ENCODE measurements at places on chromosomes 12 and 14.

DNA sequence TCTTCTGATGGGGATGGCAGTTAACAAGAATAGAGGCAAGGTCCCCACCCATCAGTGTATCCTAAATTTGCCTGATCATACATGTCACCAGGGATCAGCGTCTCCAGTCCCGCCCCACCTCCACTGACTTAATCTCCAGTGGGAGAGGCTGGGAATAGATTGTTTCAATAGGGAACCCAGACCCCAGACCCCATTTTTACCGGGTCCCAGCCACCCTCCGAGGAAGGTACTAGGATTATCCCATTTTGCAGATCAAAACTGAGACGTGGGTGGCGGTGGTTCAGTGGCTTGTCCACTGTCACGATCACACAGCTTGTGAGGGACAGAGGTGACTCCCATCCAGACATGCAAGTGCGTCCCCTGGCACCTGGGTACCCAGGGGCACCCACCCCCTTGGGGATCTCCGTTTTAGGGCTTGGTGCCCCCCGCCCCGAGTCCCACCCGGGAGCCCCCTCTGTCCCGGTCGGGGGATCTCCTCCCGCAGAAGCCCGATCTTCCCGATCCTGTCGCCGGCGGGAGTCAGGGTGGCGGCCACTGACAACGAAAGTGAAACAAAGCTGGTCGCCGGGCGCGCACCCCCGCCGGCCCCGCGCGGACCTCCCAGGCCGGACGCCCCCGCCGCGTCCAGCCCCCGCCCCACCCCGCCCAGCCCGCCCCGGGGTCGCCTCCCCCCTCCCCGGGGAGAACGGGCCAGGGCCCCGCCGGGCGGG lies 523 bp downstream of the WSB2 start:
- DNase-seq: no peak

GRCh38 chr12:12896260-12896659 lies 4.9 kb downstream of the GPRC5A start:
- DNase-seq: no peak

- DNase-seq: no peak
Measured at GRCh38 chr14:29274890-29275596, 508.5 kb downstream of the FOXG1 start.

DNA sequence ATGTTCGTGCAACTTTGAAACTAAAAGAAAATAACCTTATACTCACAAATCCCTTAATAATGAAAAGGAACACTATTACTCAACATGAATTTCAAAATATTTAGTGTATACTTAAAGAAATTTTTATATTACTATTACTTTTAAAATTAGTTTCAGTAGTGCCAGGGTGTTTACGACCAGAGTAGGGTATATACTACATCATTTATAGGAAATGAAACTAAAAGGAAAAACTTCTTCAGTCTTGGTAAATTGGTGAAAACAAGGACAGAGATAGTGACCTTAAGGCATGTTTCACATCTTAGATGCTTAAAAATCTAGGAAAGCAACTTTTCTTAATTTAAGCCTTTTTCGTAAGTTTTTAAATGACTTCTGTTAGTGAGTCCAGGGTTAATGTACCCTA lies 4.5 kb downstream of the USP15 start:
- no peak for DNase-seq

DNA sequence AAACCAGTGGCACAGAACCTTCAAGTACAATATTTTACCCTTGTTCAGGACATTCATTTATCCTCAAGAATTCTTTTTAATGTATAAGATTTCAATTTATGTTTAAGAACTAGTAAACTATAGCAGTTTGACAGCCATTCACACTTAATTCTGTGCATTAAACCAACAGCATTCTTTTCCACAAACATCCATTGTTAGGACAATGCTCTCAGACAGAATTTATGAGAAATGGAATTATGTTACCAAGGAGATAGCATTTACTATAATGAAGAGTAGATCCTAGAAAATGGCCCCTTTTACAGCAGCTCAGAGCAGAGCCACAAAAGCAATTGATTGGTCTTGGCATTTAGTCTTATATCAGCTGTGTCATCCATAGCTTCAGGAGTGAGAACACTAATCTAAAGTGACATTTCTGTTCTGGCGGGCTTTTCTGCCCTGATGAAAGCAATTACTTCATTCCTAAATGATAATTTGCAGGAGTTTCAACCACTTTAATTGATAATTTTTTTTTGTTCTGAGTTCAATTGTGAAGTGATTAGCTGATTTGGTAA lies 268.9 kb downstream of the NPAS3 start:
- no peak for DNase-seq

DNA sequence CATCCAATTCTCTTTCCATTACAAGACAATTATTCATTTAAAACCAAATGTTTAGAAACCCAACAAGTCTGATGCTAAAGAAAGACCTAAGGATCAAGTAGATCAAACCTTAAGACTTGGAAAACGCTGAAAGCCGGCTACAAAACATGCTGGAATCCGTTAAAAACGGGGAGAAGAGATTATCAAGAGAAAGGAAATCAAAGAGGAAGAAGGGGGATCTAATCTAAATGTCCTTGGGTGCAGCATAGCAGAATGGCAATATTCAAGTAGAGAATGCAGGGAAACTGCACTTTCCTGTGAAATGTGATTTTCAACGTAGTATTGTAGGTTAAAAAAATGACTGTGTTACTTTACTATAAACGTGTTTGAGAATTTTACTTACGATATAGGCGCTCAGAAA lies 1.3 kb downstream of the PPP1R13B start:
- no peak for DNase-seq

DNA sequence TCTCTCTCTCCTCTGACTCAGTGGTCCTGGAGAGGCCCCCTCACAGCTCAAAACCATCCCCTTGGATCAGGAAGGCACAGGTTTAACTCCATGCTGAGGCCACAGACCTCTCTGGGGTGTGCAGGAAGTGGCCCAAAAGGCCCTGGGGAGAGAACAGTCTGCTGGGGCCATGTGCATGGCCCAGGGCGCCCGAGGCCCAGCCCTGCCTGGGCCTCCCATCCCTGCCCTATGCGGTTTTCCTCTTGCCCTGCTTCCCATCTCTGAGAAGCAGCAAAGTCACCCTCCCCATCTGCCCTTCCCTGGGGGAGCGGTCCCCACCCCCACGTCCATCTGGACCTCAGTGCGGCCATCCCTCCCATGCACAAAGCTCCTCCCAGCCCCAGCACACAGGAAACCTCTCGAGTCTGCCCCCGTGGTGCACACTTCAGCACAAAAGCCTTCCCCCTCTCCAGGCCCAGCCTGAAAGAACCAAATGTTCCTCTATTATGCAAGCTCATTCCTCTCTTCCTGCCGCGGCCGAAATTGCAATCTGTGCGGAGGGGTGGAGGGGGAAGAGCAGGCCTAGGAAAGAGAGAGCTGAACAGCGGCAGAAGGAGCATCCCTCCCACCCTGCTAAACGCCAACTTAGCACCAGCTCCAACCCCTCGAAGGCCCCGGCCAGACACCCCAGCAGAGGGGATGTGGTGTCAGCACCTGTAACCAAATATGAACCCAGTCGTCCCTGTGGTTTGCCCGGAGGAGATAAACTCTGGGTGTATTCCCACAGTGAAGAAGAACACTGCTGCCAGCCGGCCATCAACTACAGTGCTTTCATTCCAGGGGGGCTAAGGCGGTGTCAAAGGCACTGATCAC lies 108.5 kb downstream of the SCARB1 start:
- DNase-seq: no peak

GRCh38 chr12:9636150-9636850 lies 28.6 kb upstream of the KLRB1 start:
- DNase-seq: no peak

DNA sequence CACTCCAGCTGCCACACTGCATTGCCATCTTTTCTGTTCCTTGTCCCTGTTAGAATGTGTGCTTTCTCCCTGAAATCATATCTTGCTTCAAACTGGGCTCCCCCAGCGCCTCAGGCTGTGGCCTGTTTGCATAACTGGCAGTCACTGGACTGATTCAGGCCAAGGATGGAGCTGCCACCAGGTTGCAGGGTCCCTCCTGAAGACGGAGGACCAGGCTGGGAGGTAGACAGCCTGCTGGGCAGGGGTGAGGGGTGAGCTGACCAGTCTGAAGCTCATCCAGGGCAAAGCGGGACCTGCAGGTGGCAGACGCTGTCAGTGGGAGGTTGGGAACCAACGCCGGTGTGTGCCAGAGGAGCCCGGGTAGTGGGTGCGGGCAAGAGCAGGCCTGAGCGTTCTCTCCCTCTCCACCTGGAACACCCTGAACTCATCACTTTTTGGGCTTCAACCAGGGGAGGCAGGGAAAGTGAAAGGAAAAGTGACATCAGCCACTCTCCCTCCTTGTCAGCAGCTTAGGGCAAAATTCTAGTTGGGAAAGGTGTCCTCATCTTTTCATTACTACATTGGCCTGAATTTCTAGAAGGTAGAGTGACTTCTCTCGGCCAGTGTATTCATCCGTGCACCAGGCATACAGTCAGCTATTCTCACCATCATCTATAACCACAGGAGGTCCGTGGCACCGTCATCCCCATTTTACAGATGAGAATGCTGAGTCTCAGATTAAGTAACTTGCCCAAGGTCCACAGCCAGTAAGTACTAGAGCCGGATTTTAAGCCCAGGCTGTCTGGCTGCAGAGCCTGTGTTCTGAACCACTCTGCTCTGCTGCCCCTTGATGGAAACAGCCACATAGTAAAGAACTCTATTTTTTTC lies 219.1 kb downstream of the SLC41A2 start:
- no peak for DNase-seq

DNA sequence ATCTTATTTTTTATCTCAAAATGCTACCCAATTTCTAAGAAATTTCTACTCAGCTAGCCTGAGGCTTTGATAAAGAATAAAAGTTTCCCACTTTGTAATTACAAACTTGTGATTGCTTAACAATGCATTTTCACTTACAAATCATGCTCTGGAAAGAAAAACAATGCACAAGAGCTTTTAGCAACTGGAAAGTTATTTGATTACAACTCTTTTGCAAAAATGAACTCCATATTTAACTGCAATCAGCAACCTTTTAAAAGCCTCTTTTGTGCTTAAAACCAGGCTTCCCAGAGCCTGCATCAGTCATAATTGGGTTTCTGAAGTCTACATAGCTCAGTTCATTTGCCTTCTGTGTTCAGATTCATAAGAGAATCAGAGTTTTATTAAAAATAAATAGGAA lies 395.2 kb downstream of the PAWR start:
- no peak for DNase-seq

- no peak for DNase-seq
Measured at GRCh38 chr14:39617537-39617936, 185.3 kb upstream of the FBXO33 start.

DNA sequence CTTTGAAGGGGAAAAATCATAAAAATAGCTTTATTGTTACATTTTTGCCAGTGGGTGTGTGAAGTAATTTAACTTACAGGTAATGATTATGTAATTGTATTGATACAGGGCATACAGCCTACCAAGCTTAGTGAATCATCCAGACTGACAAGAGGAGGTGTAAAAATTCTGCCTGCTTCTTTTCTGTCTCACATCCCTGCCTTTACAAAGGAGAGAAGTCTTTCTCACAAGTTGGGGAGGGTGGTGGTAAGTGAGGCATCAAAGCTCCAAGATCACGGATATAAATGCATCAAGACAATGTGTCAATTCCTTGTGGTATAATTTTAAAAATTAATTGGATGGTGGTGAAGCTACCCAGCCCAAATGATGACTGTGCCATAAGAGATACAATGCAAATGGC lies 39.0 kb upstream of the G2E3 start:
- no peak for DNase-seq

DNA sequence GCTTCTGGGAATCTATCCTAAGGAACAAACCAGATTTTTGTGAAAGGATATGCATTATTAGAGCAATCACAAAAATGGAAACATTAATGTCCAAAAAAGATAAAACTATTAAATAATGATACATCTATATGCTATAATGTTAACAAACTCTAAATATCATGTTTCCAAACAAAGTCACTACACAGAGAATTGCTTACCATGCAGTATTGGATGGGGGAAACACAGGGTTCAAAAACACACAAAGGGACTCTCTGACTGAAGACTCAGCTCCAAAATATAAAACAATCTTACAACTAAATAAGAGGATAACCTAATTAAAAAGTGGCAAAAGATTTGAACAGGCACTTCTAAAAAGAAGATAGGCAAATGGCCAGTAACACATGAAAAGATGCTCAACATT lies 304.2 kb downstream of the DPF3 start:
- no peak for DNase-seq

GRCh38 chr14:104137297-104138097 lies 890 bp upstream of the KIF26A start:
- peak; percentile 45 for DNase-seq

GRCh38 chr12:101962486-101962885 lies 85.1 kb downstream of the DRAM1 start:
- DNase-seq: no peak

- DNase-seq: no peak
Measured at GRCh38 chr12:124392667-124393413, 97.9 kb downstream of the RFLNA start.

DNA sequence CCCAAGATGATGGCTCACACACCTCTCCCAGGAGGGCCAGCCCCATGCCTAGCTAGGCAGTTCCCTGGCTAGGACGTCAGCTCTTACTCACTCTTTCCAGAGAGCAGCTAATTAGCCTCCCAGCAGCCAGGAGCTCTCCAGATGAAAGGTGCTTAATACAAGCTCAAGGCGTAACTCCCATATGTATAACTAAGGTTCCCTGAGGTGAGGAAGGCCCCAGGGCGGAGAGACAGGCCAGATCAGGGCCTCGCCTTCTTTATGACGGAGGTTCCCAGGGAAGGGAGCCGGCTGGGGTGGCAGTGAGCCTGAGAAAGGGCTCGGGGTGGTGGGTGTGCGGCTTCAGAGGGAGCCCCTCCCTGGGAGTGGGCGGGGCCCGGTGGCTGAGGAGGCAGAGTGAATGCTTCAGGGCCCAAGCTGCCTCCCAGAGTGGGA lies 26.4 kb upstream of the ZFP36L1 start:
- no peak for DNase-seq

DNA sequence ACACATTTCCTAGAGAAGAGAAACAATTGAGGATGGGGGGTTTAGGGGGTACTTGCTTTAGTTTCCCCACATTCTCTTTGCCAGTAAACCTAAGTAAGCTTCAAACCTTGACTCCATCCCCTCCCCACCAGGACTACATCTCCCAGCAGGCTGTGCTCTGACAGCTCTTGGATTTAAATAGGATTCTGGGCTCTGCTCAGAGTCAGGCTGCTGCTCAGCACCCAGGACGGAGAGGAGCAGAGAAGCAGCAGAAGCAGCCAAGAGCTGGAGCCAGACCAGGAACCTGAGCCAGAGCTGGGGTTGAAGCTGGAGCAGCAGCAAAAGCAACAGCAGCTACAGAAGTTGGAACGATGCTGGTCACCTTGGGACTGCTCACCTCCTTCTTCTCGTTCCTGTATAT lies 20.6 kb downstream of the RDH12 start:
- no peak for DNase-seq

Data from activated T-helper 9 cell treated with anti-CD3 and anti-CD28 coated beads, Interleukin-2, amount 50 U/mL, for 16 hours (primary cell).